ENCODE measurements at places on chromosomes 6 and 20. TPM values are rescaled to one million over a fixed set of nuclear protein-coding genes. Genes with fewer than 3 reads are reported as not detected.

SLPI gene
- not detected for total RNA-seq

CFB gene
- total RNA-seq, result 1.8 TPM

LHFPL5 gene
- not detected for total RNA-seq

TINAG gene
- not detected for total RNA-seq

EIF6 gene
- 434 TPM for total RNA-seq

GSTA3 gene
- not detected for total RNA-seq

RSPH9 gene
- 1.3 TPM for total RNA-seq

TRIM31 gene
- total RNA-seq, result not detected

DEFB124 gene
- not detected for total RNA-seq

NHSL1 gene
- 4.0 TPM for total RNA-seq

SNX9 gene
- total RNA-seq, result 36.8 TPM

PLG gene
- not detected for total RNA-seq

CAGE1 gene
- total RNA-seq, result not detected

FLRT3 gene
- total RNA-seq, result 1.4 TPM

ANGPT4 gene
- not detected for total RNA-seq

SLC32A1 gene
- not detected for total RNA-seq

BMP6 gene
- total RNA-seq, result not detected

CAP2 gene
- total RNA-seq, result 35.9 TPM

All from RPMI7951 (cell line).